COR-L47 (cell line): ENCODE measurements at places on chromosomes 5 and 9.

GRCh38 chr5:145160679-145161078, 674.5 kb downstream of the PRELID2 start:
- no peak for DNase-seq

DNA sequence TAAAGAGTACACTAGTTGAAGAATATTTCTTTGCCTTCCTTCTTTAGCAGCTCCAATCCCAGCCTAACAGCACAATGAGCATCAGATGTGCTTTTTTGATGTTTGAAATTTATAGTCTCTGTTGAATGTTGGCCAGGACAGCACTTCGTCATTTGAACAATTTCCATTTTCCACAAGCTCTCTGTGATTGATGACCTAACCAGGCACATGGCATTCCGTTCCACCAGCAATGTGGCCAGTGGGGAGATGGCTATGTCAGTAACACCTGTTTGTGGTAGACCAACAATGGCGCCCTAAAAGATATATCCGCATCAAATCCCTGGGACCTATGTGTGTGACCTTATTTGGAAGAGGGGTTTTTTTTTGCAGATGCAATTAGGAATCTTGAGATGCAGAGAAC, 66.8 kb downstream of the PALM2AKAP2 start:
- no peak for DNase-seq

- no peak for DNase-seq
Observed at GRCh38 chr9:126516936-126517832, 96.5 kb upstream of the LMX1B start.

DNA sequence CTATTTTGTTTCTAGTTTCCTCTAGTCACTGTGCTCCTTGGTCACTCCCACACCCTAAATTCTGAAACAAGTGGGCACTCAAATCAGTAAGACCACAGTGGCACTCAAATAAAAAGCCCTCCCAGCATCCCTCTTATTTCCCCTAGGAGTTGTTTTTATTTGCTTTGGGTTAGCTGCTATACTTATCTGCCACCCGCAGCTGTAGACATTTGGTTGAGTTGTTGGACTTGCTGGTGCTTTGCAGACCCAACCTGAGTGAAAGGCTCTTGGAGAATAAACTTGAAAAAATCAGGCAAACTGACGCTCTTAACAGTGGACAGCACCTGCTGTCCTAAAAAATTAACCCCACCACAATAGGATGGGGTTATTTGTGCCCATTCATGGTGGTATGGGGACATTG, 203.0 kb downstream of the SPATA31A6 start:
- no peak for DNase-seq

GRCh38 chr5:92909602-92909962, 671.4 kb downstream of the NR2F1-AS1 start:
- DNase-seq: peak; percentile 48

- DNase-seq: no peak
Observed at GRCh38 chr9:109481856-109482255, 16.3 kb downstream of the PTPN3 start.

GRCh38 chr9:21611891-21612290, 129.8 kb upstream of the IFNE start:
- DNase-seq: no peak

GRCh38 chr9:35675732-35676392, 2.1 kb downstream of the CA9 start:
- peak; percentile 23 for DNase-seq

DNA sequence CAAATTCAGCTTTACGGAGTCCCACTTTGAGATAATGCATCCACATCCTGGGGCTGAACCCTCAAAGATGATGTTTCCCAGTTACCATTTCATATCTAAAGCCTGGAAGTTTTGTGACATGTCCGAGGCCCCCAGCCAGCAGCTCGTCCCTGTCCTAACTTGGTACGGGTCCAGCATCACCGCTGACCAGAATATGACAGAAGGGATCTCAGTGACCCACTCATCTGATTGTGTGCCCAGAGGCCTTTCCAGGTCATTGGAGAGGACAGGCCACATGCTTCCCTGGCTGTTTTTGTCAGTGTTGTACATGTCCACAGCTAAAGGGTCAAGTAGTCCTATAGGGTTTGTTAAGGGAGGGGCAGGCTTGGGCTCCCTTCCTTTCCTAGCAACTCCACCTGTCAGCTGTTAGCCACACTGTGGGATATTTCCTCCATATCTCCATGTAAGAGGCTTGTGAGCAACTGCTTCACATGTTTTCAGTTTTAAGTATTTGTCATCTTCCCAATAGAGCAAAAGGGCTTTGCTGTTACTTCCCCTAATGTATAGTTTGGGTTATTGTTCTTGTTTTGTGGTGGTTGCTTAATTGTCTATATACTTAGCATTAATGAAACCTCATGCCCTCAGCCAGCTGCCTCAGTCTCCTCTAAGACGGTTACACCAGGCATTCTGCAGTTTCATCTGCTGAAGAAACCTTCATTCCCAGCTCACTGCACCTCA, 33.4 kb downstream of the SECISBP2 start:
- no peak for DNase-seq

- DNase-seq: no peak
Observed at GRCh38 chr5:28275931-28276330, 1237.5 kb upstream of the CDH9 start.

DNA sequence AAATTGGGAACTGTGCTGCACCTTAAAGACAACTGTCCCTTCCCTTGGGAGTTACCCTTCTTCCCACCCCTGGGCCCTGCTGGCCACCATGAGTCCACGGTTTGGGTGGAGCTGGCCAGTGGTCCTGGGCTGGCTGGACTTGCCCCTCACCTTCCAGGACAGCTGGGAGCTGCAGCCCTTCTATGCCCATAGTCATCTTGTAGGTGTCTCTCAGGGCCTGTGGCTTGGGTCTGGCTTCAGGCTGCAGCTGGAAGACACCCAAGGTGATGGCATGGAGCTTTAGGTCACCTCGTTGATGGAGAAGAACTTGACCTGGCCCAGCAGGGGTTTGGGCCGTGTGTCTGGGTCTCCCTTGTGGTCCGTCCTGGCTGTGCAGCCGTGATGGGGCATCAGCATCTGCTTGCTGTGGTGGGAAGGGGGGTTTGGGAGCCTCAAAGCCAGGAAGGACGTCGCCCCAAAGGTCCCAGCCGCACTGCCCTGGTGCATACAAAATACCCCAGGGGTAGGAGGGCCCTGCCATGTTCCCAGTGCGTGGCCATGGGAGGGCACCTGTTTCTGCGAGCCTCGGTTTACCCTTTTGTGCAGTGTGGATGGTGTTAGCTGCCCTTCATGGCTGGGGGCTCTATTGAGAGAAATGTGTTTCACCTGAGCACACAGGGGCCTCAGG, 8.9 kb downstream of the WNK2 start:
- DNase-seq: no peak

DNA sequence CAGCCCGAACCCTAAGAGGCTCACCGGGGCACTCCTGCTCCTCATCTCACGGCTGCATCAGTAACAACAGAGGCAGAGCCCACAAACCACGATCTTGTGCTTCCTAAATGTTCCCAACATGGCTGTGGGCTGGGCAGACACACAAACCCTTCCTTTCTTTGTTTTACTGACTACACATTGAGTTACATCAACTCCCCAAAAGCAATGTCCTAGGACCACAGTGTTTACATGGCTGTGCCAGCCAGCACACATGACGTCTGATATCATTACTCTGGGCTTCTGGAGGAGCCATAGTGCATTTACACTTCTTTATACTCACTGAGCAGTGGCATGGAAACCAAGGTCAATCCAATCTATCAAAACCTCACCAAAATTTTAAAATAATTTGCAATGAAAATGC, 101.4 kb downstream of the LHFPL2 start:
- no peak for DNase-seq

- DNase-seq: no peak
Observed at GRCh38 chr9:2536511-2536910, 85.1 kb upstream of the VLDLR start.

DNA sequence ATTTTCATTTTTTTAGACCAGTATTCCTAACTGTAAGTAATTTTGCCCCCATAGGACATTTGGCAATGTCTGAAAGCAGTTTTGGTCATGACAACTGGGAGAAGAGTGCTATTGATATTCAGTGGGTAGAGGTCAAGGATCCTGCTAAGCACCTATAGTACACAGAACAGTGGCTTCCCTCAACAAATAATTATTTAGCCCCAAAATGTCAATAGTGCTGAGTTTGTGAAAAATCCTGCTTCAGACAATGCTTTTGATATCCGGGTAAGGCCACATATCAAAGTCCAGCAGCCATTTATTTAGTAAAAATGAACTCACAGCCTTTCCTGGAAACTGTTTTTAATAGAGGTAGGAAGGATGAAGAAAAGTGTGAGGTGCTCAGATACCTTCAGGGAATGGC, 8.1 kb upstream of the TARS1 start:
- no peak for DNase-seq

DNA sequence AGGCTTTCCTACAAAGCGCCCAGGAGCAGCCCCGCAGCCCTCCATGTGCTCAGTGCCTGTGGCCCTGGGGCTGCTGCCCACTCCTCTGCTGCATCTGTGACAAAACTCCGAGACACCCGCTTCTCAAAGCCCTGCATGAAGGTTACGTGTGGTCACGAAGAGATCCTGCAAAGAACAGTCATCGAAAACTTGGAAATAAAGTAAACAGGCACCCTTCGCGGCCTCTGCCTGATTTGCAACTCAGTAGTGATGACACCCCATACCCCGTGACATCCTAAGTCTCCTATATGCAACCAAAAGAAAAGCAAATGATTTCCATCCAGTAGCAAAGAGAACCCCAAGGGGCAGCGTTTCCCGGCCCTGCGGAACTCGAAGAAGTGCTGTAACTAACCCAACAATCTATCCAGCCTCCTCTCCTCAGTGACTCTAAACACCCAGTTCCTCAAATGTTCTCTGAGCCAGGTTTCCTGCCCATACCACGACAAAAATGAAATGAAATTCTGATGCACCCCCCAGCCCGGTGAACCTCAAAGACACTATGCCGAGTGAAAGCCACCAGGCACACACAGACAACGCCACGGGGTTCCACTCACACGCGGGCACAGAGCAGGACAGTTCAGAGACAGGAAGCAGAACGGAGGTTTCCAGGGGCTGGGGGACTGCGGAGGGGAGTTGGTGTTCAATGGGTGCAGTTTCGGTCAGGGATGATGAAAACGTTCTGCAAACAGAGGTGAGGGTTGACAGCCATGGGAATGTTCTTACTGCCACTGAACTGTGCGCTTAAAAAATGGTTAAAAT, 19.0 kb downstream of the NACC2 start:
- DNase-seq: no peak

DNA sequence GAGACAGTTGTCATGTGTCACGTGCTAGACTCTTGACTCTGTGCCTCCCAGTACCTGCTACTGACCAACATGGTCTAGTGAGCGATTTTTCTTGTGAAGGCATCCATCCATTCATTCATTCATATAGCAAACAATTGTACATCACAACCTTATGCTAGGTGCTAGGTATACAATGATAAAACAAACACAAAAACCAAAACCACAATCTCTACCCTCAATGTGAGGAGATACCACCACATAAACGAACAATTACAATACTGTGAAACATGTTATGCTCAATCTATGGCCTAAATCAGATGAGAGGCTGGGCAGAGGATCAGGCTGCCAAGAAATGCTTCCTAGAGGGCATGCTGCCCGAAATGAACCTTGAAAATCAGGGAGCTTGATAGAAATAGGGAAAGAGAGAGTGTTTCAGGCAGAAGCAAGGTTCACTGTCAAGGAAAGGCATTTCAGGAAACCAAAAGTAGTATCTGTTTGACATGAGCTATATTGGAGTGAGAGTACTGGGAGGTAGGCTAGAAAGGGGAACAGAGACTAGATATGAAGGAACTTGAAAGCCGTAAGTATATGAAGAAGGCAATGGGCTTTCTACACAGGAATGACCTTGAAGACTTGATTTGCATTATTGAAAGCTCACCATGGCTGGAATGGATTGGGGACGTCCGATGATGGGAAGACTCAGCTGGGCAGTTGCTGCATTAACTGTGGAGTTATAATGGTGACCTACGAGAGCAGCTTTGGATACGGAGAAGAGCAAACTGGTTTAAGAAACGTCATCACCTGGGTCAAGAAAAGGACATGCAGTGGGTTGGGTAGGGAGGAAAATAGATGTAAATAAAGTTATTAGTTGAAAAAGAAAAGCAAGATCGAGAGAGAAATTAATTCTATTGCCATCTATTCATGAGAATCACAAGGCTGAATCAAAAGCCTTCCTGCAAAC, 90.1 kb downstream of the THBS4 start:
- DNase-seq: no peak

DNA sequence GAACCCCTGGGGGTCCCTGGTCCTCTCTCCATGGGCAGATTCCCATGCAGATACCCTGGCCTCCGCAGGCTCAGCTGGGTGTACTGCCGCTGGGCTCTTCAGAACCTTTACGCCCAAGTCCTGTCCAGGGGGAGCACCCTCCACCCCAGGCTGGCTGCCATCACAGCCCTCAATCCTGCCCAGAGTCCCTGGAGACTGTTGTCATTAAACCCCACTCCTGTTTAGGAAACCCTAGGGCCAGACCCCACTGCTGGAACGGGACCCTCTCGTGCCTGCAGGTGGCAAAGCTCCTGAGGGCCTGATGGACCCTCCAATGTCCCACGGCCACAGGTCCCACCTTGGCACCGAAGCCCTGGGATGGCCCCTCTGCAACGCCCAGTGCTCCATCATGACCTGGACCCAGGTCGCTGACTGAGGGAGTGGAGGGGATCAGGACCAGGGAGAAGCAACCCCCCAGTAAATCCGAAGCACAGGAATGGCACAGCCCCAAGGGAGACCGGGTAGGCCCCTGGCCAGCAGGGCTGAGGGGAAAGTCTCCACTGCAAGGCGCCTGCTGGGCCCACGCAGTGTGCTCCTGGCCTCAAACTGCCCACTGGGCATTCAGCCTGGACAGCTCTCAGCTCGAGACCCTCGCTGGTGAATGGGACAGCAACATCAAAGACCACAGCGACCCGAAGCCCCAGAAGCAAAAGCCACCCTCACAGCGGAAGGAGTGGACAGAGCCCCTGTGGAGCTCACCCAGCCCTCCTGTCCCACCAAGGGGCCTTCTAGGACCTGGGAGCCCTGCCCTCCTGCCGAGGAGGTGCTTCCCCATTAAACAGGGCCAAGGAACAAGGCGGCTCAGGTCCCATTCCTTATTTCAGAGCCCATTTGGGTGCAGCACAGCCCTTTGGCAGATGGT, 8.3 kb downstream of the ZDHHC11B start:
- no peak for DNase-seq

GRCh38 chr9:136247947-136248637, 2.5 kb upstream of the QSOX2 start:
- no peak for DNase-seq

DNA sequence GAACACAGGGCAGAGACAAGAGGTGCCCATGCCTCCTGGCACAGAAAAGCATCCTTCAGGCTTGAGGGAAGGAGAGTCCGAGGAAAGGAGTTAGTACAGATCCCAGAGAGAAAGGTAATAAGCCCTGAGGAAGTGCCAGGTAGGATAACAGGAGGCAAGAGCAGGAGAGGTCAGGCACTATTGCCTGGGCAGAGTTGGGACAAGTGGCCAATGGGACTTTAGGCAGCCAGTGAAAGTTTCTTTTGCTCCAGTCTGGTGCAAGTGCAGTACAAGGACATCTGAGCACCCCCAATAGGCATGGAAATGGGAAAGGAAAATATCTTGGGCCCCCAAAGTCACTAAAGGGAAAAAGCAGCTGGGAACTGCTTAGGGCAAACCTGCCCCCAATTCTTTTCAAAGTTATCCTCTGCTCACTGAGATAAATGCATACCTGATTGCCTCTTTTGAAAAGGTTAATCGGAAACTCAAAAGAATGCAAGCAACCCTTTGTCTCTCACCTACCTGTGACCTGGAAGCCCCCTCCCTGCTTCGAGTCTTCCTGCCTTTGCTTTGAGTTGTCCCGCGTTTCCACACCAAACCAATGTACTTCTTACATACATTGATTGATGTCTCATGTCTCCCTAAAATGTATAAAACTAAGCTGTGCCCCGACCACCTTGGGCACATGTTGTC, 46.5 kb downstream of the ELOVL7 start:
- no peak for DNase-seq

- DNase-seq: no peak
Observed at GRCh38 chr5:59062986-59063683, 480.3 kb downstream of the RAB3C start.
